ENCODE measurements at places on chromosomes 6 and 20.

GRCh38 chr6:12164508-12164770 lies 125.7 kb upstream of the EDN1 start:
- no peak for DNase-seq

GRCh38 chr6:4163408-4164116 lies 28.2 kb upstream of the ECI2 start:
- DNase-seq: no peak

- no peak for DNase-seq
These were observed 103.0 kb downstream of the CDK19 start for GRCh38 chr6:110712238-110712637.

- DNase-seq: peak; percentile 49
These were observed 9.8 kb upstream of the HECA start for GRCh38 chr6:139124887-139125672.

- no peak for DNase-seq
These were observed 73.5 kb downstream of the TNFRSF21 start for GRCh38 chr6:47235964-47236760.

- peak; percentile 96 for DNase-seq
These were observed 9.2 kb downstream of the SLCO4A1 start for GRCh38 chr20:62651285-62652021.

DNA sequence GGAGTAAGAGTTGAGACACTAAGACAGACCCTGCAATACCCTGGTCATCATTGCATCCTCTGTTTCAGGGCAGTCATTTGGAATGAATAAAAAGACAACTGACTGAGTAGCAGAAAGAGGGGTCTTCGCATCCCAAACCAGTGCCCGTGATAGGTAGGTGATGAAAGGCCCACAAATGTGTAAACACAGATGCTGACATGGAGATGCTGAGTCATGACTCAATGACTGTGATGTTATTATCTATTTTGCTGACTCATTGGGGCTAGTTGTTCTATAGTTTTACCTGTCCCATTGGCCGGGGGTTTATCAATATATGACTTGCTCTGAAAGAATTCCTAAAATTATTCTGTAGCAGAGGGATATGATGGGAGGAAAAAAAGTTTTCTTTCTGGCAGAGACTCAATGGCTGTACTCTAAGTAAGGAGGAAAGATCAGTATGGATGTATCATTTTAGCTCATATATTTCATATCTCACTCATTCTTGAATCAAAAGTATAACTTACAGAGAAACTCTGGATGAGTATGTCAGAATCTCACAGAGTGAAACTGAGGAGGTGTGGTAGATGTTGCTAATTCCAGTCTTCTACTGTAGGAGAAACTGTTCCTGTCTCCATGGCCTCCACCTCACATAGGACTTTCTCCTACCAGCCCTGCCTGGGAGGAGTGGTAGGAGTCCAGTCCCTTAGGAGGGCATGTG lies 119.9 kb upstream of the PREP start:
- DNase-seq: no peak

GRCh38 chr6:32982702-32983492 lies 14.5 kb downstream of the BRD2 start:
- DNase-seq: no peak

GRCh38 chr6:142339113-142339512 lies 37.3 kb downstream of the ADGRG6 start:
- no peak for DNase-seq

DNA sequence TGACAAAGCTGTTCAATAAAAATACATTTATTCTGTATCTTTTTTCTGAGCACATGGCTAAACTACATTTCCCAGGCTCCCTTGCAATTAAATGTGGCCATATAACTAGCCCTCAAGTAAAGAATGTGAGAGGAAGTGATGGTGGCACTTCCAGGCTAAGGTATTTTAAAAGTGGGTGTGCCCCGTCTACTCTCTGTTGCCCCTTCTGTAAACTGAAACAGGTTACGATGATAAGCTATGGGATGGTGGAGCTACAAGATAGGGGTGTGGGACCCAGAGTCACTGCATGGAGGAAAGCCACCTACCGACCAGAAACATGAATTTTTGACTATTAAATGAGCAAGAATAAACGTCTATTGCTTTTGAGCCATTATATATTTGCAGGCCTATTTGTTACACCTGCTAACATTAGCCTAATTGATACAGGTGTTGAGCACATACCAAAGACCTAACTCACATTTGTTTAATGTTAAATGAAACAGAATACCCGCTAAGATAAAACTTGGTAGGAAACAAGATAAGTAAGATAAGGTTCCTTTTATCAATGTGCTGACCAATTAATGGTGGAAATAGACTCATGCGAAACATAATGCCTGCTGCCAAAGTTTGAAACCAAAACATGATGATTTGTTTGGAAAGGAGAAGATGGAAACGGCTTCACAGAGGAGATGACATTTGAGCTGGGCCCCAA lies 3.1 kb downstream of the FYN start:
- no peak for DNase-seq

- DNase-seq: no peak
These were observed 380.1 kb upstream of the SOX4 start for GRCh38 chr6:21213492-21213891.

- no peak for DNase-seq
These were observed 468.7 kb downstream of the FRK start for GRCh38 chr6:115592025-115592424.

GRCh38 chr6:27836783-27837624 lies 75.2 kb downstream of the OR2B2 start:
- peak; percentile 76 for DNase-seq

DNA sequence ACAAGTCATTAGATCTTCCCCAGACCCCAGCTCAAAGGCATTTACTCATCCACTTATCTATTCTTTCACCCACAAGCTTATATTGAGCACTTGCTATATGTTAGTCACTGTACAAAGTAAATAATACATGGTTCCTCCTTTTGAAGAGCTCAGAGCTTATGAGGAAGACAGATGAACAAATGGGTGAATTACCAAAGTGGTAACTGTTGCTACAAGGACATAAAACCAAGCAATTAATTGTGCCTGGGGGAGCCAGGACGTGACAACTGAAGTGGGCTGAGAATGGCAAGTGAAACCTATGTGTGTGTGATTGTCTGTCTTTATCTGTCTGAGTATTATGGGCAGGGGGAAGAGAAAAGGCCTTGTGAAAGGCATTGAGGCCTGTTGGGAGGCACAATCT lies 45.6 kb upstream of the AKIRIN2 start:
- peak; percentile 17 for DNase-seq

DNA sequence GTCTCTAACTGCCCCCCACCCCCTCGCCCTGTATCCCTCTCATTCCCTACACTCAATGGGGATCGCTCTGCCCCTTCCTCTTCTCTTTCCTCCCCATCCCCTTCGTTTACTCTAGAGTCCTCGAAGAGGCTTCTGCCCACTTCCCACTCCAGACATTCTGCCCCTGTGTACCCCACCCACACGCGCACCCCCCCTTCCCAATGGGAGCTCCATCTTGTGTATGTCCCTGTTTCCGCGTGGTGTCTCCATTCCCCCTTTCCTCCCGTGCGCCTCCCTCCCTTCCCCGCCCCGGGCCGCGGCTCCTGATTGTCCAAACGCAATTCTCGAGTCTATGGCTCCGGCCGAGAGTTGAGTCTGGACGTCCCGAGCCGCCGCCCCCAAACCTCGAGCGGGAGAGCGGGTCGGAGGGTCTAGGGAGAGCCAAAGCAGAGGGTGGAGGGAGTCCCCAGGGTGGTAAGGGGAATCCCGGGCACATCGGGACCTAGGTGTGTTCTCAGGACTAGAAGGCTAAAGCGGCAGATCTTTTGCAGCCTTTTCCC lies 679 bp upstream of the RING1 start:
- no peak for DNase-seq

GRCh38 chr20:32980990-32981389 lies 23.2 kb downstream of the SUN5 start:
- no peak for DNase-seq

DNA sequence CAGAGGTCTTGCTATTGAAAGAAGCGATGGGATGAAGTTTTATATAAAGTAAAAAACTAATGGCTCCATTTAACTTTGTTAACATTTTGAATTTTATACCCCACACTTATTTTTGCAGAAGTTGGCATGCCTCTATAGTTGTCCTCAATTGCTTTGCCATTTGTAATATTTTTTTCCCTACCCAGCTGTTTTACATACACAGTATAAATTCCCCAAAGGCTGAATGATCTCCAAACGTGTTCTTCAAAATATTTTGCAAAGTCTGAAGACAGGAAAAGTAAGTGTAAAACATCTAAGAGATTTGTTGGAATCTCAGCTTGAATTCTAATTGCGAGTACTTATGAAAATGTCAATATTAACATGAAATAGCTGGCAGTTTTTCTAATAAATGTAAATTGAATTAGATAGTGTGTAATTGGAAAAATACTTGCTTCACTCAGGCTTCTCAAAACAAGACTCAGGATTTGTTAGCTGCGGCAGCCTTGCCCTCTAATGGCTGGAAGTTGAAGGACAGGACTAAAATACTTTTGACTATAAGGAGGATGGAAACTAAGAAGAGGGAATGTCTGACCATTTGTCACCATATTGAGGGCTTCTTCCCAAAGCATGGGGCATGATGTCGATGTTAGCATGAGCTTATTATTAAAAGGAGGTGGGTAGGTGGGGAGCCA lies 226.8 kb downstream of the UST start:
- DNase-seq: no peak

GRCh38 chr6:129865013-129865412 lies 3.9 kb upstream of the TMEM244 start:
- no peak for DNase-seq

GRCh38 chr6:145621776-145622175 lies 113.5 kb downstream of the EPM2A start:
- DNase-seq: no peak

DNA sequence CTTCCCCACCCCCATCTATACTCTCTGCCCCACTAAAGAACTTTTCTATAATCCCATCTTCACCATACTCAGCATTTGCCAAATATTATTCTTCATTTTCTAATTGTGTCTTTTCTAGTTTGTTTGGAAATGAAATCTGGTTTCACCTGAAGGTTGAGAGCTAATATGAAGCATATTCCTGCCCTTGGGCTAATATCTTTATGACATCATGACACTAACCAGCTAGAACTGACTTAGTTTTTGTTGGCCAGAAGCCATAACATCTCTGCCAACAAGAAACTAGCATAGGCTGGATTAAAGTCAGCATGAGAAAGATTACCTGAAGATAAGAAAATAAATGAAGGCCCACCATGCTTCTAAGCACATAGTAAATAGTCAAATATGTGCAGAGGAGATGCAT lies 16.7 kb downstream of the UNC5CL start:
- no peak for DNase-seq

- DNase-seq: no peak
These were observed 18.4 kb downstream of the SCP2D1 start for GRCh38 chr20:18831830-18832499.

DNA sequence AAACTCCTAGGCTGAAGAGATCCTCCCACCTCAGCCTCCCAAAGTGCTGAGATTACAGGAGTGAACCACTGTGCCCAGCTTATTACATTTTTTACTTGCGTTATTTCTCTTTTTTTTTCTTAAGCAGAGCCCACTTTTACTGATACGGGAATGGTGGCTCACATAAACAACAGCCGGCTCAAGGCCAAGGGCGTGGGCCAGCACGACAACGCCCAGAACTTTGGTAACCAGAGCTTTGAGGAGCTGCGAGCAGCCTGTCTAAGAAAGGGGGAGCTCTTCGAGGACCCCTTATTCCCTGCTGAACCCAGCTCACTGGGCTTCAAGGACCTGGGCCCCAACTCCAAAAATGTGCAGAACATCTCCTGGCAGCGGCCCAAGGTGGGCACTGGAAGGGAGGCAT lies 10.5 kb downstream of the CAPN11 start:
- no peak for DNase-seq

GRCh38 chr20:60653111-60653845 lies 598.8 kb upstream of the CDH4 start:
- DNase-seq: no peak

- no peak for DNase-seq
These were observed 23.5 kb downstream of the MAPK14 start for GRCh38 chr6:36050947-36051710.

DNA sequence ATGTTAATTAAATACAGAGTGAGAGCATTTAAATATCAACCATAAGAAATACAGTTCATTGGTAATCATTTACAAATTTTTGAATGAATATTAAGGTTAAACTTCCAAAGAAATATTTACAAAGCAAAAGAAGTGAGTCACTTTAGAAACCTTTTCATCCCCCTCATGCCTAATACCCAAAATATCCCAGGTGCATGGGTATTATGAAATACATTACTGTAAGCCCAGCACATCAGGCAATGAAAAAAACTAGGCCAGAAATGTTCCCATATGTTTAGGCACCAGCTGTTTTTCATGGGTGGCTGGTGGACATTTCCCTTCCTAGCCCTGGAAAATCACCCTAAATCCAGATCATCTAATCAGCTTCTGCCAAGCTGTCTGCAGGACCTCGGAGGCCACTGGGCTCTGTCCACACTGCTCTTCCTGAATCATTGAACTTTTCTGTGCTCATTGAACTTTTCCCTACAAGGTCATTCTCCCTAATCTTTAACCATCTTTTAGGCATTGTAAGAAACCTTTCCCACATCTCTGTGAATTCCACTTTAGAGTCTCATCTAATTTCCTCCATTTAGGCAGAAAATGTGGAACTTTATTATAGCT lies 145.3 kb upstream of the STXBP5 start:
- no peak for DNase-seq

GRCh38 chr6:108562503-108562993 lies 1.8 kb downstream of the FOXO3 start:
- no peak for DNase-seq

DNA sequence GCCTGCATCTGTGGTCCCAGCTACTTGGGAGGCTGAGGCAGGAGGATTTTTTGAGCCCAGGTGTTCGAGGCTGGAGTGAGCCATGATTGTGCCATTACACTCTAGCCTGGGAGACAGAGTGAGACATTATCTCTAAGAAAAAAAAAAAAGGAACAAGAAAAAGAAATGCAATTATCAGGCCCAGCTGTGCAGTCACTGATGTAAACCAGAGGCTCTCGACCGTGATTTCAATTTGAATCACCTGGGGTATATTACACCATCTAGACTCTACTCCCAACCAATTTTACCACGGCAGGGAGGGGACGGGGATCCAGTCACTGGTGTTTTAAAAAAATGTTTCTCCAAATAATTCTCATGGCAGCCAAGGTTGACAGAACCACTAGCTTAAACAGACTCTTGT lies 48.8 kb upstream of the NKX2-2 start:
- no peak for DNase-seq

GRCh38 chr6:118551063-118552053 lies 3.3 kb downstream of the PLN start:
- DNase-seq: peak; percentile 39

DNA sequence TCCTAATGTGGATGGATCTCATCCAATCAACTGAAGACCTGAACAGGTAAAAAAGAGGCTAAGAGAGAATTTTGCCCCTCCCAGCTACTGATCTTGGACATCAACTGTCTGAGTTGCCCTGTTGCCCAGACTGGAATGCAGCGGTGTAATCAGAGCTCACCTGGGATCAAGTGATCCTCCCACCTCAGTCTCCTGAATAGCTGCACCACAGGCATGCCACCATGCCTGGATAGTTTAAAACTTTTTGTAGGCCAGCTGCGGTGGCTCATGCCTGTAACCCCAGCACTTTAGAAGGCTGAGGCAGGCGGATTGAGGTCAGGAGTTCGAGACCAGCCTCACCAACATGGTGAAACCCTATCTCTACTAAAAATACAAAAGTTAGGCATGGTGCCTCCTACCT lies 34.9 kb upstream of the GCNT2 start:
- no peak for DNase-seq

Measured in hematopoietic multipotent progenitor cell (in vitro differentiated cells).